ENCODE measurements at places on chromosomes 16 and 17.

- H3K4me3 ChIP-seq, result no peak overlapping the region
- H3K27me3 ChIP-seq, result no peaks in the 10 kb centered on the region
- no peak for DNase-seq
- no peak overlapping the region for H3K27ac ChIP-seq
- no peaks in the 10 kb centered on the region for H3K36me3 ChIP-seq
Measured at GRCh38 chr17:19456016-19456927, 45.2 kb downstream of the RNF112 start.

- no peak overlapping the region for H3K4me3 ChIP-seq
- H3K27ac ChIP-seq, result no peak overlapping the region
- H3K27me3 ChIP-seq, result no peaks in the 10 kb centered on the region
- H3K36me3 ChIP-seq, result peaks cover 30% of the 10 kb centered on the region
Measured at GRCh38 chr17:2466931-2467330, 44.8 kb downstream of the METTL16 start.

DNA sequence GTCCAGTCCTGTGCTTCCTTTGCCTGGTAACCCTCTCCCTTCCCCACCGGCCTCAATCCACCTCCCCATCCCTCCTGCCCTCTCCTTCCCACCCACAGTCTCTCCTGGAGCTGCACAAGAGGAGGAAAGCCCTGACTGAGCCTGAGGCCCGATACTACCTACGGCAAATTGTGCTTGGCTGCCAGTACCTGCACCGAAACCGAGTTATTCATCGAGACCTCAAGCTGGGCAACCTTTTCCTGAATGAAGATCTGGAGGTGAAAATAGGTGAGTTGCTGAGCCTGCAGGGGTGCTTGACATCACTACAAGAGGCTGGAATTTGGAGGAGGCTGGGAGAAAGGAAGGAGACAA lies 1.3 kb downstream of the PLK1 start:
- no peak for DNase-seq
- peaks cover 11% of the 10 kb centered on the region for H3K4me1 ChIP-seq
- no peaks in the 10 kb centered on the region for H3K27me3 ChIP-seq

- H3K27me3 ChIP-seq, result peaks cover 18% of the 10 kb centered on the region
- H3K4me1 ChIP-seq, result no peaks in the 10 kb centered on the region
- H3K4me3 ChIP-seq, result no peak overlapping the region
- no peak overlapping the region for H3K27ac ChIP-seq
Measured at GRCh38 chr17:34434052-34434451, 71.0 kb upstream of the CCL1 start.
